ENCODE measurements at places on chromosomes 1 and 21.
A peak's percentile ranks its signal among the peaks of the same experiment; 100 is the strongest.

DNA sequence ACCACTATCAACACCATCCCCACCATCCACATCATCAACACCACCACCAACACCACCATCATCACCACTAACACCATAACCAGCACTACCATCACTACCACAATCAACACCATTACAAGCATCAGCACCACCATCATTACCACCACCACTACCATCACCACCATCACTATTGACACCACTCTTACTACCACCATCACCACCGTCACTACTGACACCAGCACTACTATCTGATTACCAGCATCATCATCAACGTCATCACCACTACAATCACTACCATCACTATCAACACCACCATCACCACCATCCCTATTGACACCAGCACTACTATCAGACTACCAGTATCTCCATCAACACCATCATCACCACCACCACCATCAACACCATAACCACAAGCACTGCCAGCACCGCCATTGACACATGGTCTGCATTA is 106.1 kb upstream of the RUNX3 start:
- no peak for DNase-seq

- peak; percentile 39 for DNase-seq
Measured at GRCh38 chr1:179955287-179955680, 674 bp downstream of the CEP350 start.

GRCh38 chr1:161001525-161001924 is 19.4 kb downstream of the F11R start:
- DNase-seq: peak; percentile 75

GRCh38 chr1:184940226-184940625 is 34.1 kb downstream of the NIBAN1 start:
- DNase-seq: no peak

DNA sequence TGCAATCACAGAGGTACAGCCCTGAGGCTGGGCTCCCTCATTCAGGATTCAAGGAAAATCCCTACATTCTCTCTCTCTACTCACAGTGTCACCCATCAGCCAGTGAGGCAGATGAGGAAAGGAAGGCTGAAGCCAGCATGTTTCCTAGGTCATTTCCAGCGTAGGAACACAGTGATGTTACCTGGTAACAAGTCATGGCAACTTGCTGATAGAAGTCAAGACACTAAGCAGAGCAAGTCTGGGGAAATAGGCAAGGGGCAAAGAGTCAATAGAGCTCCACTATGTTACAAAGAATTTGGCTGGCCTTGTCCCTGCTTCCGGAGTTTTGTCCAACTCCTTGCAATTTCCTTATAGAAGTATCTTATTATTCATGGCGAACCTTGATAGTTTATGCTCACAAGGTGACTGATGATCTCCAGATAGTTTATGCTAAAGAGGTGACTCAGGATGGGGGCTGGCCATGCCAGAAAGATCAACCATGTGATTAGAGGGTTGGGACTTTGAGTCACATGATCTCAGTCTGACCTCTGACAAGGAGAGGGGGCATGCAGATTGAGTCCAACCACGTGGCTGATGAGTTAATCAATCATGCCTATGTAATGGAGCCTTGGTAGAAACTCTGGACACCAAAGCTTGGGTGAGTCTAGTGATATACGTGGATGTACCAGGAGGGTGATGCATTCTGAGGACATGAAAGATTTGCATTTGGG is 51.1 kb downstream of the SUSD4 start:
- no peak for DNase-seq

GRCh38 chr1:208782186-208782585 is 538.0 kb upstream of the PLXNA2 start:
- no peak for DNase-seq

GRCh38 chr1:61638911-61639605 is 85.9 kb downstream of the TM2D1 start:
- no peak for DNase-seq

DNA sequence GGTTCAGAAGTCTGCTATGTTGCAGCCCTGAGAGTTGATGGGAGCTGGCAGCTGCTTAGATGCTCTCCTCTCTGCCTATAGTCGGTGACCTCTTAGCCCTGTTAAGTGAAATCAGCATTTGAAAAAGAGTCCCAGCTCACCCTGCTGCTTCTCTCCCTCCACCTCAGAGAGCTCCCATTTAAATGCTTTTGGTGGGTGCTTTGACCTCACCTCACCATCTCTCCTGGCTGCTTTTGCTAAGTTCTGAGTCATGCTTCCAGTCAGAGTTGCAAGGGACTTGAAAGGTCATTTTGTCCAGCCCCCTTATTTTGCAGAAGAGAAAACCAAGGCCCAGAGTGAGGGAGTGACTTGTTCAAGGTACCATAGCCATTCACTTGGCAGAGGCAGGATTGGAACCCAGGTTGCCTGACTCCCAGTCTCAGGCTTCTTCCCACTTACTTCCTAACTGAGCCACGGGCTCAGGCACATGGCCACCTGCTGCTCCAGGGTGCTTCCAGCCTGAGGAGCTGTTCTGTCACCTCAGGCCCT is 3.3 kb downstream of the MAPKAPK2 start:
- DNase-seq: peak; percentile 20

- DNase-seq: no peak
Measured at GRCh38 chr1:113057006-113057405, 16.0 kb upstream of the LRIG2 start.

GRCh38 chr1:184650177-184650866 is 104.3 kb downstream of the EDEM3 start:
- no peak for DNase-seq

DNA sequence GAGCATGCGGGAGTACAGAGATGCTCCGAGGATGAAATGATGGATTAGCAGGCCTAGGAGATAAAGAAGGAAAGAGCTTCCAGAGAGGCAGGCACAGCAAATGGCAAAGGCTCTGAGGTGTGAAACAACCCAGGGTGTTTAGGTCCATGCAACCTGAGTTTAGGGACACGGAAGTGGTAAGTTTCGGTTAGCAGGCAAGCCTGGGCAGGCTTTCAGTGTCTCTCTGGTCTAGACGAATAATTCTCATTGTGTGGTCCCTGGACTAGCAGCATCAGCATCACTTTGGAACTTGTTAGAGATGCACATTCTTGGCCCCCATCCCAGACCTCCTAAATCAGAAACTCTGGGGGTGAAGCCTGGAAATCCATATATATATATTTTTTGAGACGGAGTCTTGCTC is 18.6 kb downstream of the NKAIN1 start:
- no peak for DNase-seq

DNA sequence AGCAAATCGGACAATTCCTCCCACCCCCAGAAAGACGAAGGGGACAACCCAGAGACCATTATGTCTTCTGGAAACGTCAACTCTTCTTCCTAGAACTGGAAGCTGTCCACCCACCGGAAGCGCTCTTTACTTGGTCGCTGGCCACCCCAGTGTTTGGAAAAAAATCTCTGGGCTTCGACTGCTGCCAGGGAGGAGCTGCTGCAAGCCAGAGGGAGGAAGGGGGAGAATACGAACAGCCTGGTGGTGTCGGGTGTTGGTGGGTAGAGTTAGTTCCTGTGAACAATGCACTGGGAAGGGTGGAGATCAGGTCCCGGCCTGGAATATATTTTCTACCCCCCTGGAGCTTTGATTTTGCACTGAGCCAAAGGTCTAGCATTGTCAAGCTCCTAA is 3.2 kb downstream of the S1PR1 start:
- no peak for DNase-seq

DNA sequence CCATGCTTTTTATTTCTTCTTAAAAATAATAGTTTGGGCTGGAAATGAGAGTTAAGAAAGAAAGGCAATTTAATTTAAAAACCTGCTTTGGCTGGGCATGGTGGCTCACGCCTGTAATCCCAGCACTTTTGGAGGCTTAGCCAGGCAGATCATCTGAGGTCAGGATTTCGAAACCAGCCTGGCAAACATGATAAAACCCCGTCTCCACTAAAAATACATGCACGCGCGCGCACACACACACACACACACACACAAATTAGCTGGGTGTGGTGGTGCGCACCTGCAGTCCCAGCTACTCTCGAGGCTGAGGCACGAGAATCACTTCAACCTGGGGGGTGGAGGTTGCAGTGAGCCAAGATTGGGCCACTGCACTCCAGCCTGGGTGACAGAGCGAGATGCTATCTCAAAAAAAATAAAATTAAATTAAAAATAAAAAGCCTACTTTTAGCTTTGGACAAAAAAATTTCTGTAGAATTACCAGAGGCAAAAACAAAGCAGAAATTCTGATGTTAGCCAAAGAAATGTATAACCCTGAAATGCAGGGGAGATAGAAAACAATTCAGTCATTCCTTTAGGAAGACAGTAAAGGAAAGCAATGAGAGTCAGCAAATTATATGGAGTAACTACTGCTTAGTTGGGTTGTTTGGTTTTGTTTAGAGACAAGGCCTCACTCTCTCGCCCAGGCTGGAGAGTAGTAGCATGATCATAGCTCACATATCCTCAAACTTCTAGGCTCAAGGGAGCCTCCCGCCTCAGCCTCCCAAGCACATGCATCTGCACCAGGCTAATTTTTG is 15.7 kb upstream of the IPP start:
- peak; percentile 72 for DNase-seq

DNA sequence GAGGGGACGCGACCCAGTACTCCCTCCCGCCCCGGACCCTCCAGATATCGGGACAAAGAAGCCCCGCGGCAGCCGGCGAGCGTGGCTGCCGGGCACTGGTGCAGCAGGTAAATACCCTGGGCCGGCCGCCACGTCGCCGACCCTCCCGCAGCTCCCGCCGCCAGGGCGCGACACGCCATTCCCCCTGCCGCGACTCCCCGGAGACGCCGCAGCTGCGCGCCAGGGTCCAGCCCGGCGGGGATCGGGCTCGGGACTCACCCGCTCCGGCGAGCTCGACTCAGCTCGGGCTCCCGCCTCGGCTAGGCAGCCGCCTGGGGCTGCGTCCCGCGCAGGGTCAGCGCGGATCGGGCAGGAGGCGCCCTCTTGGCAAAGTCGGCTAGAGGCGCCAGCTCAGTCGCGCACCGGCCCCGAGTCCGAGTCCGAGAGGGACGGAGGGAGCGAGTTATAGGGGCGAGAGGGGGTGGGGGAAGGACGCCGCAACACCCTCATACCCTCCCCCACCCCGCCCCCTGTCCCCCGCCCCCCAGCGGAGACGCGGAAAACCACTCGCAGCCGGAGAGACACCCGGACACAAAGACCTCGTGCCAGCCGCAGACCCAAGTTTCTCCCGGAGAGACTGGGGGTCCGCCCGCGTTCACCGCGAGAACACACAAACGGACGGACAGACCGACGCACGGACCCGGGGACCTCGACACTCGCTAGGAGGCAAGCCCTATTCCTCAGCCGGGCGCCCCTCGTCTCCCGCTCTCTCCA is 985 bp downstream of the SYT6 start:
- DNase-seq: no peak

- no peak for DNase-seq
Measured at GRCh38 chr1:108878160-108878469, 1.3 kb downstream of the GPSM2 start.

GRCh38 chr1:80384959-80385358 is 1378.4 kb upstream of the ADGRL4 start:
- DNase-seq: no peak

DNA sequence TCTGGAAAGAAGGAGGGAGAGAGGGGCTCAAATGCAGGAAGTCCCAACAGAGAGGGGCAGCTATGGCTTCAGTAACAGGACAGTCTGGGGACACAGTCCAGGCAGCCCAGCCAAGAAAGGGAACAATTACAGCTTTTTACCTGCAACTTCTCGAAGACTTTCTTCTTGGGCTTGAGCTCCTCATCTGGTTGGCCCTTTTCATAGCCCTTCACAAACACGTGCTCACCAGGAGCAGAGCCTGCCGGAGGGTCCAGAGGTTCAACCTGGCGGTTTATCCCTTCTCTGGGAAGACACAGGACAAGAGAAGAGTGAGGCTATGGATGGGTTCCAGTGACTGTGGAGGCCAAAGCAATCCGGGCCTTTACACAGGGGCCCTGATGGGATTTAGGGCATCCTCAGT is 37.9 kb downstream of the YARS1 start:
- no peak for DNase-seq

DNA sequence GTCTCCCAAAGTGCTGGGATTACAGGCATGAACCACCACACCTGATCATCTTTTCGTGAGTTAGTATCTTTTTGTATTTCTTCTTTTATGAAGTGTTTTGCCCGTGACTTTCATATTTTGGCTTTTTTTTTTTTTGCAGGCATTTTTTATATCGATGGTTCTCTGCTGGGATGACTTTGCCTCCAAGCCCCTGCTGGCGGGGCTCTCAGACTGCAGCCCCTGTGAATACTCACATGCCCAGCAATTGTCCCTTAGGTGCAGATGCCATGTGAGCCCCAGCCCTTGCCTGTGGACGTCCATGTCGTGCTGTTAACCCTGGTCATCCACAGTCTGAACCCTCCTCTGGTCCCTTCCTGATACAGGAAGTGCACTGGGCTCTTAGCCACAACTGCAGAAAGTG is 21.7 kb downstream of the CRYAA start:
- no peak for DNase-seq

GRCh38 chr1:197003132-197003531 is 25.8 kb downstream of the CFHR5 start:
- no peak for DNase-seq

GRCh38 chr1:244200596-244200995 is 149.5 kb downstream of the ZBTB18 start:
- no peak for DNase-seq

- peak; percentile 87 for DNase-seq
Measured at GRCh38 chr1:163706915-163707314, 385.2 kb downstream of the NUF2 start.

DNA sequence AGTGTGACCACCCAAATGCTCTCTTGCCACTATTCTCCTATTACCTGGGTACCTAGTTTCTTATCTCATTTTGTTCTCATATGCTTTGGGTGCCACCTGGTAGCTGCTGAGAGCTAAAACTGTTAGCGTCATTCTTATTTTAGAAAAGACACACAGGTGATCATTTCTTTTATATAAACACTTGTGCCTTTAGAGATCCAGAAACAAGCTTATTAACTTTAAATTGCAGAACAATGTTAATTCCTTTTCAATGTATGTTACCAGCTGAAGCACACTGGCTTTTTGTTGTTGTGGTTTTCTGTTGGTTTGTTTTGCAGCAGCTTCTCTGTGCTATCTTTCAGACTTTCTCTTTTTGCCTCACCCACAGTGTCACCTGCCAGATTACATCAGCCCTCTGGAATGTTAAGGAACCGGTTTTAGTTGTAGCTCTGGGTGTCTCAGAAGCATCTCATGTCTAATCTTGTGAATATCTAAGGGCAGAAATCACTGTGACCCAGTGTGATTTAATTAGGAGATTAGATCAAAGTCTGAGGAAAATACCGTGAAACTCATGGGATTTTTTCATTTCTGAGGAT is 43.4 kb upstream of the SLC19A2 start:
- DNase-seq: no peak

DNA sequence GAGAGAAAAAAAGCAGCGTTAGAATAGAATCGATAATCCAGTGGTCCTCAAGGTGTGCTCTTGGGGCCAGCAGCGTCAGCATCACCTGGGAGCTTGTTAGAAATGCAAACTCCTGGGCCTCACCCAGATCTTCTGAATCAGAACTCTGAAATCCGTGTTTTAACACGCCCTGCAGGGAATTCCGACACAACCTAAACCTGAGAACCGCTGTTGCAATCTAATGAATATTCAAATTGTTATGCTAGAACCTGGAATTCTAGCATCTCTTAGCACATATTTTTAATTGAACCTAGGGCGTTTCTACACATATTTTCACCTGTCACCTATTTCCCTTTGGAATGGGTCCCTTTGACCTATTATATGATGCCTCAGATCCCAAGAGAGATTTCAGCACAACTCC is 175.7 kb downstream of the PSMG1 start:
- DNase-seq: no peak

GRCh38 chr1:58047265-58047858 is 499.2 kb downstream of the OMA1 start:
- no peak for DNase-seq

All from MV-4-11 (cell line).